ENCODE measurements at places on chromosomes 3 and 15.

GRCh38 chr15:100043068-100043641 lies 298.6 kb downstream of the ADAMTS17 start:
- no peak for DNase-seq

GRCh38 chr3:142356818-142357217 lies 91.0 kb downstream of the XRN1 start:
- DNase-seq, result no peak

DNA sequence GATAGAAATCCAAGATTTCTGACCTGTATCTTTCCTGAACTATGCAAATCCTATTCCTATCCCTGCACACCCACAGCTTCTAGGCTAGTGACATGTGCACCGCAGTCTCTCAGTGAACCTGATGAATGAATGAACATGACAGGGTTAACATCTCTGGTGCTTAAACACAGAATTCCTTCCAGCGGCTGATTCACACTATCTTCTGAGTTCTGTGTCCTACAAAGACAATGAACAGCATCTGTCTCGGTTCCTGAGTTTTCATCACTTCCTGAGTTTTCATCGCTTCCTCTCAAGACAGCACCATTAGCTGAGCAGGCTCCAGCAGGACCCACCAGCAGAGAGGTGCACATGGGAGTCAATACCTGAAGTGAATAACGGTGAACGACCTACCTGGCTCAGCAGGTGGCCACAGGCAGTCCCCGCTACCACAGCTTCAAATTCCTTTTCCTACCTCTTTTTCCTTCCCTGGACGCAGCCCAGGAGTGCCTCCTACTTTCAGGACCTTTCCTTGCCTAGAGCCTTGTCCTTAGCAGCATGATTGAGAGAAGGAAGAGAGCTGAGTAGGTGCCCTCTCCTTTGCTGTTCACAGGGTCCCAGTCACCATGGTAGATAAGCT lies 113.5 kb downstream of the IGF2BP2 start:
- DNase-seq, result no peak

DNA sequence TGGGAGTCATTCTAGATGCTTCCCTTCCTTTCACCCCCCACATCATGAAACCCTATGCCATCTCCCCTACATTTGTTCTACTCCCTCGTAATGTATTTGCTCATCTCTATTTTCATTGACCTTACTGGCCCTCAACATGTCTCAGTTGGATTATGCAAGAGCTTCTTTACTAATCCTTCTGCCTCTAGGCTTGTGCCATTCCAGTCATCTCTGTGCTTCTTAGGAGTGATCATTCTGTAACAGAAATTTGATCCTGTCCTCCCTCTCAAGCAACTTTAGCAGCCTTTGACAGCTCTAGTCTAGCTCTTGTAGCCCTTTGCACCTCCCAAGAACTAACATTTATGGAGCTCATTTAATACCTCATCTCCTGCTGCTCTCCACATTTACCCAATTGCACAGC lies 64.7 kb downstream of the ISL2 start:
- no peak for DNase-seq

- no peak for DNase-seq
Observed at GRCh38 chr3:142947352-142947751, 16.1 kb downstream of the PAQR9 start.

DNA sequence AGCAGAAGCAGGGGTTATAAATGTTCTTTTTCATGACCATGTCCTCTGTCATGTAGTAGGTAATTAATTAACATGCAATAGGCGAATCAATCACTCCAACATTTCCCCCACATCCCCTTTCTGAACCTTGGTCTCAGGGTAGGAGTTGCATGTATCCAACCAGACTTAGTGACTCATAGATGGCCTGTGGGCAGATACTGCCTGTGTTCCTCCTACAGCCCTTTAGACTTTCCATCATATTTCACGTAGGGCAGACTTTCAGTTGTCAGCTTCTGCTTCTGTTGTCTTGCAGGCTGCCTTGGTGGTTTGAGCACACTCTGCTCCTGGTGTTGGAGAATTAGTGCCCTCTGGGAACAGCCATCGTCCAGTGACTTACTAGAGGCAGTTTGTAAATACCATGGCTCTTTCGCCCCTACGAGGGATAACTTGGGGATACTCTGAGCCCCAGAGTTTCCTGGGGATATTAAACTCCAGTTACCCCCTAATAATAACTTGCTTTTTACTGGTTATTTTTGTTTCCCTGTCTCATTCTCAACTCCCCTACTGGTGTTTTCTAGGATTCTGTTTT lies 244.4 kb downstream of the EDEM1 start:
- no peak for DNase-seq

DNA sequence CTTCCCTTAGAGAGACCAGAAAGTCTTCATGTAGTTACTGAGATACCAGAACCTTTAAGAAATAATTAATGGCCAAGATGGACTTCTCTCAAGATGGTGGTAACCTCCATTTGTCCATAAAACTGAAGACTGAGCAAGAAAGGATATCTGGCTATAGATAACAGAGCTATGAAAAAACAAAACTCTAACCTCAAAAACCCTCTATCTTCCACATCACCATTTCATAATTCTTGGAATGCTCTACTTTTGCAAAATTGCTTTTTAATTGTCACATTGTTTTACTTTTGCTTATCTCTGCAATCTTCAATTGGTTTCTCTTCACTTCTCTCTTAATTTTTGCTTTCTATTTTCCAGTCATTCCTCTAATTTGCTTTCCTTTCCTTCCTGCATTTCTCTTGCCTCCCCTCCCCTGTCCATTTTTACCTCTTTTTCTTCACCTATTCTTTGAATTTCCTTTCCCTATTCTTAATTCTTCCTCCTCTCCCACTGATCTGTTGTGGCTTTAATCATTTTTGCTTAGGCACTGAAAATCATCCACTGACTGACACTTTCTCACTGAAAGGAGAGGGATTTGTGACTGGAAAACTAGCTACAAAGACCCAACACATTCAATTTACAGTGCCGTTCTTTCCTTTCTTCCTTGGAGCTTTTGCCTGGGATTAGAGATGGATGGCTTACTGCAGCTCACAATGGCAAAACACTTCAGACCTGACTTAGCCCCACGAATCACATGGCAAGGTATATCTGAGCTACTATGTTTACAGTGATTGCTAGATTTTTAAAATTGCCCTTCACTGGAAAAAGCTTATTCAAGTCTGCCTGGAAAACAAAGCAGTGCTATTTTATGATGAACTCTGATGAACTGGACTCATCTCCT lies 242.8 kb downstream of the CHST2 start:
- DNase-seq, result no peak

DNA sequence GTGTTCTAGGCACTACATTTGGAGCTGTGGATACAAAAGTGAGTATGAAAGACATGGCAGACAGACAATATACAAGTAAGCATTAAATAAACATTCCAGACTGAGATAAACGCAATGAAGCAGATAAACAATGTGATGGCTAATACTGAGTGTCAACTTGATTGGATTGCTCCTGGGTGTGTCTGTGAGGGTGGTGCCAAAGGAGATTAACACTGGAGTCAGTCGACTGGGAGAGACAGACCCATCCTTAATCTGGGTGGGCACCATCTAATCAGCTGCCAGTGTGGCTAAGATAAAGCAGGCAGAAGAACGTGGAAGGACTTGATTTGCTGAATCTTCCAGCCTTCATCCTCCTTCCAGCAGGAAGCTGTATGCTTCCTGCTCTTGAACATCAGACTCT lies 77.2 kb downstream of the CADPS start:
- DNase-seq, result no peak

DNA sequence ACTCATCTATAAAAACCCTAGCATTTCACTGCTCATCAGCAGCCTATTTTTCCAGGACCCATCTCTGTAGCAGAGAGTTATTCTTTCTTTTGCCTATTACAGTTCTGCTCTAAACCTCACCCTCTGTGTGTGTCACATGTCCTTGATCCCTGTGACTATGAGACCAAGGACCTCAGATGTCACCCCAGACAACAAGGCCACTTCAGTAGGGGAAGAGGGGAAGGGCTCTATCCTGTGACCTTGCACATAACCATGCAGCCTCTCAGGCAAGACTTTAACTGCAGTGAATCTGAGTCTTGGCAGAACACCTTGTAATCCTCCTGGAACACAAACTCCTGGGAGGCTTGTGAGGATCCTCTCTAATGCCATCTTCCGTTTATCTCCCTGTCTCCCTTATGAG lies 4.4 kb upstream of the ZNF589 start:
- DNase-seq, result no peak

DNA sequence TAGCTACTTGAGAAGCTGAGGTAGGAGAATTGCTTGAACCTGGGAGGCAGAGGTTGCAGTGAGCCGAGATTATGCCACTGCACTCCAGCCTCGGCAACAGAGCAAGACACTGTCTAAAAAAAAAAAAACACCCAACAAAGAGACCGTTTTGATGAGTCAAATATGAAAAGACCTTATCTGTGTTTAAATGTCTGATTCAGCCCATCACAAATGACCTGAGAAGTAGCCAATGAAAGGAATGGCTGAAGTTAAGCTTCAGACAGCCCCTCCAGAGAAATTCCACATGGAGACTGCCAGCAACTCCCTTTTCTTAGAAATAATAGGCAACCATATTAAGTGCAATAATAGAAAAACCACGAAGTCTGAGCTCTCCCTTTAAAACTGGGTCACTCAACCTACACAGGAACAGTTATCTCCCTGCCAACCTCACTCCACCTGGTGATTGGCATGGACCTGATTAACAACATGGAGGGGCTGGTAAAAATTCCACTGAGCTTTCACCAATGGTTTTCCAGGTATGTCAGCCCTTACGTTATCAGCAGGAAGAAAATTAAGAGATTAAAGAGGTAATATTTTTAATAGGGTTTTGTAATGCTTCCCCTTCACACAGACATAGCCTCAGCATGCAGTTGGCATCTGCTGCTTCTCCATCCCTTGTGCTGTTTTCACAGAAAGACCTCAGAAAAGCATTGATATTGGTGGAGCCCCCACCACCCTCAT lies 238.1 kb upstream of the STT3B start:
- DNase-seq, result no peak

GRCh38 chr3:185332026-185332735 lies 30.8 kb upstream of the MAP3K13 start:
- DNase-seq, result no peak

DNA sequence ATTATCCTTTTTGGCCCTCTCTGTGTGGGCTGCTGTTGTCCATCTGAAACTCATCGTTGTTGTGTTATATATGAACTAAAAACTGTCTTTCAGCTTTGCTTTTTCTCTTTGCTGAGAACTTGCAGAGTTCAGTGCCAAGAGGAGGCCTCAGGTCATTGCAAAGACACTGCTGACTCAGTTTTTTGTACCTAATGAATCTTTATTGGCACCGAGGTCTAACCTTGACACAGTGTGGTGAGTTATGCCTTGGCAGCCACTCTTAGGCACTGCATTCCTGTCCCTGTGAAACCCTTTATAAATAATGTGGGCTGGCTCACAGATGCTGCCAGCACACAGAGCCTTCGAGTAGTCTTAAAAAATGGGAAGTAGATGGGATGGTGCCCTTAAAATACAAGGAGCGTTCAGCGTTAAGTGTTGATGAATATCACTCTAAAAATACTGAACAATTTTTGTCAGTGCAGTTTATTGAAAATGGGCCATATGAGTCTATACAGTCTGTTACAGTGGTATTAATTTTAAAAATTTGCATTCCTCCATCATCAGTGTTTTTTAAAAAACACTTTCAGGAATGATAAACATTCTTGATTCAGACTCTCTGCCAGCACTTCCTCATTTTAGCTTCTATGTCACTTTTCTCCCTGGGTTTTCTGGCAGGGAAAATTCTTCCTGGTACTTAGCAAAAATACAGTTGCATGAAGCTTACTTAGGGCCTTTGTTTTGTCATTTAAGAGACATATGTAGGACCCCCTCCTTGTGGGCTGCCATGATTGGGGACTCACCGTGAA lies 234.1 kb downstream of the CACNA2D3 start:
- no peak for DNase-seq

GRCh38 chr15:76006136-76006778 lies 6.0 kb downstream of the NRG4 start:
- DNase-seq, result no peak

GRCh38 chr3:50314342-50314741 lies 8.2 kb downstream of the HYAL2 start:
- DNase-seq, result no peak

GRCh38 chr15:99110581-99111320 lies 5.9 kb downstream of the SYNM start:
- no peak for DNase-seq

- no peak for DNase-seq
Observed at GRCh38 chr3:8283193-8283592, 218.4 kb upstream of the LMCD1 start.

DNA sequence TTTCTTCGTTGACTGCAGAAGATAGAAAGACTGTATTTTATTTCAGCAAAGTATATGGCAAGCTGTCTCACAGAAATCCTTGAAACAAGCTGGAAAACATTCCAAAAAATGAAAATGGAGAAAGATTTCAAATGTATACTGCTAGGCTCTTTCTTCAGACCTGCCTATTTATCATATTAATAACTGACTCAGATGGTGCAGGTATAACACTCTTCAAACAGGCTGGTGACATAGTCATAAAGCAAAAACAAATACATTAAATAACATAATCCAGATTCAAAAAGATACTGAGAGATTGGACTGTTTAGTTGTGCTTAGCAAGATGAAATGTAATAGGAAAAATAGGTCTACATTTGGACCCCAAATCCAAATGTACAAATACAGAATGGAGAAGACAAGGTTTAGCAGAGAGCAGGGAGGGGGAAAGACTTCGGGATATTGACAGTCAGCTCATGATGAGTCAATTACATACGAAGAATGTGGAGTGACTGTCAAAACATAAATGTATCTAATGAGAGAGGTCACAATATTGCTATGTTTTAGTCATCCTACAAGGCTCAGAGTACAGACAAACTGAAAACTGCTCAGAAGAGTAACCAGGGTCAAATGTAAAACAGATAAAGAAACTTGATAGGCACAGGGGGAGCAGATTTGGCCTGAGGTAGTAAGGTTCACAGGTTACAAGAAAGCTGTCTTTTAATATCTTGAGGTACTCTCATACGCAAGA lies 88.7 kb downstream of the DMXL2 start:
- no peak for DNase-seq

DNA sequence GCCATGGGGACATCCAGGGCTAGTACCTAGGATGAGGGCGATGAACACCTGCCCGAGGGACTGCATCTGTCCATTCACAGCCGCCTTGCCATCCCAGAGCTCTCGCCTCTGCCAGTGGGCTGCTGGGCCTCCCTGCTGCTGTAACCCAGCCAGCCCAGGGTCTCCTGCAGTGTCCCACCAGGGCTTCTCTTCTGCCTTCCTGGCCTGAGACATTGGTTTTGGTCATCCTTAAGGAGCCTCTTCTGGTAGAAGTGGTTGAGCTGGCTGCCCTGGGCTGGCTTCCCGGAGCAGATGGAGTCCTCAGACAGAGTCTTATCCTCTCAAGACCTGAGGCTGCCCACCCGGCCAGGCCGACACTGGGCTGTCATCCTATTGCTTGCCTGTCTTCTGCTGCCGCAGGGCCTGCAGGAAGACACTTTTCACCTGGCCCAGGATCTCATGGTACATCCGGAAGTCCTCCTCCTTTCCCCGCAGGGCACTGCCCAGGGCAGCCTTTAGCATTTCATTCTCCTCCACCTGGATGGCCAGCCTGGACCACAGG lies 6.1 kb upstream of the HHATL start:
- no peak for DNase-seq
